Breast epithelium (tissue), 4 donors: ENCODE measurements at places on chromosomes 16 and 17. TPM values are rescaled to one million over a fixed set of nuclear protein-coding genes. Genes with fewer than 3 reads are reported as not detected.

KRTAP3-1 gene
- not detected for total RNA-seq

PRM3 gene
- not detected for total RNA-seq

GP2 gene
- total RNA-seq, result 1.3 TPM

TUBB3 gene
- total RNA-seq, result 1.8 TPM

DNA sequence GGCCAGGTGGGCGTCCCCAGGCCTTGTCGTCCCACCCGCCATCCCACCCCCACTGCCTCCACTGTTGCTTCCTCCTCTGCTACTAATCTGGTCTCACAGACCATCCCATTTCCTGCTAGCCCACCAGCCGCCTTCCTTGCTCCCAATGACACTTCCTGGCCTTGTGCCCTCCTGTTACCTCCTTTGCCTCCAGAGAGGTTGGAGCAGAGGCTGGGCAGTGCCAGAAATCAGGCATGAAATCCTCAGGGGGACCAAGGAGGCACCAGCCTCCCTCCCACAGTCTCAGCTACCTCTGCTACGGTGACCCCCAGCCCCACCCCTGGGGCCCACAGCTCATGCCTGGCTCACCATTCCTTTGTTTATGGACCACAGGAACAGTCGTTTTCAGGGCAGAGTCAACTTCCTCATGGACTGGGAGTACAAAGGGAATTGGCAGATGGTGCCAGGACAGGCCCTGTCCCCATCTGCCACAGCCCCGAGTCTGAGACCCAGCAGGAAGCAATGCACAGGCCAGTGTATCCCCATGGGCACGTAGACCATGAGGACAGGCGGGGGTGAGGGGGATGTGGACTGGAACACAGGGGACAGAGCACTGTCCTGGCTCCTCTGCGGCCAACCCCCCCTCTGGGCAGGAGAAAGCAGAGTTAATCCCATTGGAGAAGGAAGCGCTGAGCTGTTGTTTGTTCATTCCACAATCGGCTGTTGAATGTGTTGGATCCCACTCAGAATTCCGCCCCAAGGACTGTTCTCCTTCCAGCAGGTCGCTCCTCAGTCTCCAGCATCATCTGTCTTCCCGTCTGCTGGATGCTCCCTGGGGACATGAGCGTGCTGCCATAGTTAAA is 2.2 kb upstream of the CDH5 start:
- peaks cover 15% of the 10 kb centered on the region for H3K4me1 ChIP-seq
- no peaks in the 10 kb centered on the region for H3K27me3 ChIP-seq
- H3K4me3 ChIP-seq, result no peak overlapping the region
- peak; percentile 88 for DNase-seq
- peak overlapping the region; percentile 82 for H3K27ac ChIP-seq

DNA sequence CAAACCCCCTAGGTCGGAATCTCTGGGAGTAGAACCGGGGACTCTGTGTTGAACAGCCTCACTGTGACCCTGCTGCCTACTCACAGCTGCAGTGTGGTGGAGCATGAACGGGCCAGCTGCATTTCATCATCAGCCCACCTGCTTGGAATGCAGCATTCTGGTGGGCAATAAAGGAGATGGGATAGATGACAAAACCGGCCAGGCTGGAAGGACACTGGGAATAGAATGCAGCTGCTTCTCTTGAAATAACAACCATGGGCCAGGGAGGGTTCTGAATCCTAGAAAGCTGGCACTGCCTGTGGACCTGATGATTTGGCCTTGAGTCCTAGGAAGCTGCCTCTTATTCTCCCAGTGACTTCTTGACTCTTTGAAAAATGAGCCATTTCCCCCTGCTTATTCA is 23.5 kb downstream of the CFAP97D1 start:
- H3K36me3 ChIP-seq, result no peaks in the 10 kb centered on the region
- H3K4me1 ChIP-seq, result no peaks in the 10 kb centered on the region
- H3K27me3 ChIP-seq, result no peaks in the 10 kb centered on the region
- no peak for DNase-seq
- no peak overlapping the region for H3K27ac ChIP-seq

- no peak overlapping the region for H3K27ac ChIP-seq
- no peaks in the 10 kb centered on the region for H3K4me1 ChIP-seq
- H3K27me3 ChIP-seq, result no peaks in the 10 kb centered on the region
Observed at GRCh38 chr16:27052007-27052406, 14.7 kb upstream of the C16orf82 start.

- H3K27ac ChIP-seq, result no peak overlapping the region
- H3K4me3 ChIP-seq, result no peak overlapping the region
- H3K27me3 ChIP-seq, result no peaks in the 10 kb centered on the region
- no peak for DNase-seq
Observed at GRCh38 chr17:60641810-60642220, 35.8 kb upstream of the BCAS3 start.

- no peaks in the 10 kb centered on the region for H3K36me3 ChIP-seq
- H3K27ac ChIP-seq, result peak overlapping the region; percentile 5
Observed at GRCh38 chr16:79728923-79729240, 128.3 kb upstream of the MAF start.

DNA sequence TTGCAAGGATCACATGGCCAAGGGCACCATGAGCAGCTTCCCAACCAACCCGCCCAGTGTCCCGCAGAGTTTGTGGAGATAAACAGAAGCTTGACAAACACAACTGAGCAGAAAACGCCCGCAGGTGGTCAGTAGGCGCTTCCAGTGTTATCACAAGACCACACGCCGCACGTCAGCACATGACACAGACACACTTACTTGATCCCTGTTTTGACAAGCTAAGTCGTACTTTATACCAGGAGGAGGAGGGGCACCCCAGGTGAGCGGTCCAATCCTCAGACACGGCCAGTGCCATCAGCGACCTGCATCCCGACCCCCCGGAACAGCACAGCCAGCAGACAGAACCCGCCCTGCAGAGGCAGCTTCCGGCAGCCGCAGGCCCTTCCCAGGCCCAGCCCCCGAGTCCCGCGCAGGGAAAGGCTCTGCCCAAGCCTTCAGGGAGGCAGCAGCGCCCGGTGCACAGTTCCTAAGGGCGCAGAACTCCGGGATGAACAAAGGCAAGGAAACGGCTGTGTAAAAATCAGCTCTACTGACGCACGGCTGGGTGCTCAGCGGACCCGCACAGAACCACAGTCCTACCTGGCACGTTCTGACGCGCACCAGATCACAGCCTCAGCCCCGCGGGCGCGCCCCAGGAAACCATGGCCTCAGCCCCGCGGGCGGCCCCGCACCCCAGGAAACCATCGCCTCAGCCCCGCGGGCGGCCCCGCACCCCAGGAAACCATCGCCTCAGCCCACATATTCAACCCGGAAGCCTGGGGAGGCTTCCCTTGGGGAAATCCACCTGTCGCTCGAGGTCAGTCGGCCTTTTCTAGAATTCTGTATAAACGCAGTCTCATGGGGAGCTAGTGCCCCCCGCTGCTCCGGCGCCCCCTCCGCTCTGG is 27.8 kb downstream of the AXIN1 start:
- H3K27ac ChIP-seq, result no peak overlapping the region
- H3K36me3 ChIP-seq, result no peaks in the 10 kb centered on the region
- no peak for DNase-seq
- H3K4me3 ChIP-seq, result peak overlapping the region; percentile 23

DNA sequence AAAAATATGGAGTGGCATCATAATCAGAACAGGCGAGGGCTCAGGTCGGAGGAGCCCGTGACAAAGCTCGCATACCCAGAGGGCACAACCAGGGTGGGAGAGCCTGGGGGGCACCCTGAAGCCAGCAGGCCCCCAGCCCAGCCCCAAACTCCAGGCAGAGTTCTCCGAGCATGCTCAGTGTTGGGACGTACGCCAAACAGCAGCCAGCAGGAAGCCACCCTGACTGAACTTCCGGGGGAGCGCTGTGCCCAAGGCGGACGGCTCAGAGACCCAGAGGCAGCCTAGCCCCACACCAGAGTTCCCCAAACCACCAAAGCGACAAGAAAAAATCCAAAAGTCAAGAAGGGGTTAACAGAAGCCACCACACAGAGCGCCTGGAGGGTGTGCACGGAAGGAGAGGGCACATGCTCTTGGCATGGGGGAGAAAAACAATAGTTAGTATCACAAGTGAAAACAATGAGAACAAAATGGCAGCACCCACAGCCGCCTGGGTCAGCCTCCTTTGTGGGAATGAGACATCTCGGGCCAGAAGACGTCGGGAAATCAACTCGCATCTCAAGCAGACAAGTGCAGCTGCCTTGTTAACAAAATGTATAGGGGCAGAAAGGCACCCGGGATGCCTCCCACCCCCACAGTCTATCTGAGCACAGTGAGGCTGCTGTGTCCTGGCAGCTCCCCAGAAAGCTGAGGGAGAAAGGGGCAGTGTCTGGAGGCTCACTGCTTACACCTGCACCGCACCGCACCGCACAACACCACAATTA is 11.9 kb downstream of the EXOC7 start:
- H3K27ac ChIP-seq, result peak overlapping the region; percentile 52
- no peak overlapping the region for H3K4me3 ChIP-seq
- H3K4me1 ChIP-seq, result no peaks in the 10 kb centered on the region
- H3K27me3 ChIP-seq, result no peaks in the 10 kb centered on the region
- H3K36me3 ChIP-seq, result no peaks in the 10 kb centered on the region

- H3K36me3 ChIP-seq, result peaks cover 4% of the 10 kb centered on the region
- no peak for DNase-seq
- no peaks in the 10 kb centered on the region for H3K4me1 ChIP-seq
- H3K27me3 ChIP-seq, result no peaks in the 10 kb centered on the region
- no peak overlapping the region for H3K4me3 ChIP-seq
- no peak overlapping the region for H3K27ac ChIP-seq
Observed at GRCh38 chr17:47611372-47612350, 38.1 kb upstream of the KPNB1 start.

DNA sequence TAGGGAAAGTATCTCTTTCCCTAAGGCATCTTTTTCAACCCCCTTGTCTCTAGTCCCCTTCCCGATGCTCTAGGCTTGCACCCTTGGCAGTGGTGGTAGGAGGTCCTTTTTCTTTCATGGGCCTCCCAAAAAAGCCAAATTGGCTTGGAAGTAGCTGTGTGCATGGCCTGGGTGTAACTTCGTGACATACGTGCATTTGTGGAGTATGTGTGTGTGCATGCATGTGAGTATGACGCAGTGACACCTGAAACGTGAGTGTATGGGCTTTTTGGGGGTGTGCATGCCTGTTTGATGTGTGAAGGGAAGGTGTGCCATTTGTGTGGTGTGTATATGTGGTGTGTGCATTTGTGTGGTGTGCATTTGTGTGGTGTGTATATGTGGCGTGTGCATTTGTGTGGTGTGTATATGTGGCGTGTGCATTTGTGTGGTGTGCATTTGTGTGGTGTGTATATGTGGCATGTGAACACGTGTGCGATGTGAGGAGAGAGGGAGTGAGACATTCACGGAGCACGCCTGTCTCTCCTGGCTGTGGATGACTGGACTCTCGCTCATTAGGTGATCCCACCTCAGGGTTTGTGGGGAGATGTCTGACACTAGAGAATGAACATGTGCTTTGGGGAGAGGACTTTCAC is 15.7 kb downstream of the IGFBP4 start:
- peaks cover 10% of the 10 kb centered on the region for H3K4me1 ChIP-seq
- no peaks in the 10 kb centered on the region for H3K27me3 ChIP-seq
- peaks cover 8% of the 10 kb centered on the region for H3K36me3 ChIP-seq
- no peak for DNase-seq
